ENCODE measurements at places on chromosomes 2 and 18.

DNA sequence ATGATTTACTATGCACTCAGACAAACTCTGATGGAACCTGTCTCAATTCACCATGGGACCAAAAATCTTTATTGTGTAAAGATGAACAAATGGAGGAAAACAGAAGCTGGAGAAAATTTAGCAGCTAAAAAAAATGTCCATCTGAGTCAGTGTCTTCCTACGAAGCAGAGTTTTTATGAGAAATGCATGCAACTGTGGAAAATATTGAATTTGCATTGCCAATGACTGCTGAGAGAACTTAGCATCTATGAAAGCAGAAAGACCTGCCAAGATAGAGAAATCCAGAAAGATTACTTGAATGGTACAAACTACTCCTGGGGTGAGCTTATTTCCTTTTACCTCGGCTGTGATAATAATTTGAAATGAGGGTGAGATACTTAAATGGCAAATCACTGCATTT is 289.7 kb upstream of the GCFC2 start:
- no peak for DNase-seq

DNA sequence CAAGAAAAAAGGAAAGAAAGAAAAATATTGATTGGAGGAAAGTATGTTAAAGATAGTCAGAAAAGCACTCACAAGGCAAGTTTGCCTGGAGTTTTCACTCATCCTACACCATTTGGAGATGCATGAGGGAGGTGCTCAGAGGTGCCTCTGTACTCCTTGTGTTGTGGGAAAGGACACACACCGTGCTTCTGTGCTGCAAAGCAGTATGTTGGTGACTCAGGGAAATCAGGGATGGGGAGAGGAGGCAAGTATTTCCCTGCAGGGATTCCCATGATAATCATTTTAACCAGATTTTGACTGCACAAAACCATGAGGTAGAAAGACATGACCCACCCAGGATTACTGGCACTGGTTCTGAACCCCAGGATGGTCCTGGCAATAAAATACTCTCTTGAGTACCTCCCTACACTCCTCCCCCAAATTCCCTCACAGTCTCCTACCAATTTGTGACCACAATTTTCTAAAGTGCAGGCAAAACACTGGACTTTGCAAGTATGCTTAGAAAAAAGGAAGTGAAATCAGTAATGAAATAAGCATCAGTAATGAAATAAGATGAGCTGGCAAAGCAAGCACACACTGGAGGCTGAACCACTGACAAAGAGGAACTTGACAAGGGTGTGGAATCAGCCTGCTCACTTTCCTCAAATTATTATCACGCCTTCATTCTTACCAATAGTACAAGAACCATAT is 155.5 kb upstream of the ACVR2A start:
- no peak for DNase-seq

- no peak for DNase-seq
Observed at GRCh38 chr2:112798979-112799975, 15.0 kb upstream of the IL1A start.

DNA sequence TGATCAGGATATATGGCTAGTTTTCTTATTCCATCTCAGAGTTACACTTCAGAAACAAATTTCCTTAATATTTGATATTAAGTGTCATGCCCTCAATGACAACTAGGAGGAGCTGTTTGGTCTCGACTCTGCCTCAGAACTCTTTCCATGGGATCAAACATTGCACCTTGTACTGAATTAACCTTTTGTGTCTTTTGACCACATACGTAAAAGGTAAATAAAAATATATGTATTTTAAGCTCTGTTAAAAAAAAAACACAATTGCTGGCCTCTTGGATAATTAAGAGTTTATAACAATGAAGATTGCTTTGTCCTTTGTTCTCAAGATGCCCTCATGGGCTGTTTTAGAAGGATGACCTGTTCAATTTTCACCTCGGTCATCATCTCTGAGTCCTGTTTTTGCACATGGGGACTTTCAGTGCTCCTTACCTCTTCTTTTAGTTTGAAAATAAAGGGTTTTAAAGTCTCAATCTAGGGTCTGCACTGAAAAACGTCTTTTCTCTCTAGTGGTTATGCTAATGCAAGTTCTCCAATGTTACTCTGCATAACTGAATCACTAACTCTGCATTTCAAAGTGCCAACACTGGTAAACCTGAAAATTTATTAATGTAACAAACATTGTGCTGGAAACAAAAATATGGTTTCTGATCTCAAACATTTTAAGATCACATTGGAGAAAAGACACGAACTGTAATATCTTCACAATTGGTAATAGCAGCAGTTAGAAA is 18.8 kb upstream of the FN1 start:
- no peak for DNase-seq

DNA sequence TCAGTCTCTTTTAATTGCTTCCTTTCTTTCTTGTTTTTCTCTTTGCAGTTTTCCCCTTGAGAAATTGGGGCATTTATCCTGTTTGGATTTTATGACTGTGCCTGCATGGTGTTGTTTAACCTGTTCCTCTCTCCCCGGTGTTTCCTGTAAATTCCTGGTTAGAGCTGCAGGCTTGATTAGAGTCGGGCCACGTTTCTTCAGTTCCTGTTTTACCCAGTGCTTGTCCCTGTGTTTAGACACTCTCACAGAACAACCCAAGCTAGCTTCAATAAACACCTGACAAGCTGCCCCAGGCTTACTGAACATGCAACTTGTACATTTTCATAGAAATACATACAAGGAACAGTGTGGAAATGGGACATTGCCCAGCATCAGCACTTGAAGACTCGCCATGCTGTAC is 53.9 kb downstream of the NGEF start:
- DNase-seq: no peak

GRCh38 chr18:53754154-53754553 is 470.3 kb downstream of the MBD2 start:
- no peak for DNase-seq

- DNase-seq: no peak
Observed at GRCh38 chr18:3448838-3449511, 997 bp upstream of the TGIF1 start.

DNA sequence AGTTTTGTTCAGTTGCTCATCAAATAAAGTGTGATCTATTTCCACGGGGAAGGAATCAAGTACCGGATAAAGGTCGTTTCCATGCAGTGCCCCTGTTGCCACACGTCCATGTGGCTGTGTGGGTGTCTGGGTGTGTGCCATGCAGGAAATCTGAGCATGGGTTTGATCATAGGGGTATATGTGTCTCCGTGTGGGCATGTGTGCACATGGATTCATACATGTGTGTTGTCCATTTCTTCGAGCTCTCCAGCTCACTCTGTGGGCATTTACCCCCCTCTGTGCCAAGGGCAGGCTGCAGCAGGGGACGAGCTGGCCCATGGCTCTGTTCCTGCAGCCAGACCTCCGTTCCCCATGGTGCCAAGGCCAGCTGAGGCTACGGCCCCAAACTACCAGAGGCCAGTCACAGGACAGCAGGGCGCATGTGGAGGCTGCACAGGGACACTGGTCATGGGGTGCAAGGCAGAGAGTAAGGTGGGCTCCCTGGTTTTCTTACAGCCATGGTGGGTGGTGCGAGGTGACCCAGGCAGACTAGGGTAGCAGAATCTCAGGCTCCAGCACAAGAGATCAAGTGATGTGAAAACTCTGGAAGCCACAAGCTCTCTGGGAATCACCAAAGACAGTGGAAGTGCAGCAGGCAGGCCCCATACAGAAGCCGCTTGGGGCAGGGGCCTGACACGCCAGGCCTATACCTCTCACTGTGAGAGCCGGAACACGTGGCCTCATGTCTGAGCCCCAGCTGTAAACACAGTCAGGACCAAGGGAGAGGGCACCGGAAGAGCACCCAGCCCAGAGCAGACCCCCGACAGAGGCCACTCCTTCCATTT is 66.4 kb upstream of the RAB6C start:
- no peak for DNase-seq

GRCh38 chr2:55114082-55114481 is 63.8 kb upstream of the RTN4 start:
- DNase-seq: no peak

DNA sequence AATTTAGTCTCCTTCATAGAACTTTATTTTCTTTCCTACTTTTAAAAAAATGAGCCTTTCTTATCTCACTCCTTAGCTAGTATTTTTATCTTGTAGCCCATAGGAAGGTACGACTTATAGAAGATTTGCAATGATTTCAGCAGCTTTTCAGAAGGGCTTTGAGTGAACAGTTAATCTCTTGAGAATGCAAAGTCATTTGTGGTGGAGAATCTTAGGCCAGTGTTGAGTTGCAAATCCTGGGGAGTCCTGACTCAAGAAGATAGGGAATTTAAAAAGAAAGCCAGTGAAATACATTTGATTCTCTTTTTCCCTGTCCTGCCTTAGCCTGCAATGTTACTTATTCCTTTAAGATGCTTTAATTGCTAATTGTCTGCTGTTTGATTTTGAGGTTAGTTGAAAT is 33.6 kb downstream of the LYPD6 start:
- DNase-seq: peak; percentile 11

DNA sequence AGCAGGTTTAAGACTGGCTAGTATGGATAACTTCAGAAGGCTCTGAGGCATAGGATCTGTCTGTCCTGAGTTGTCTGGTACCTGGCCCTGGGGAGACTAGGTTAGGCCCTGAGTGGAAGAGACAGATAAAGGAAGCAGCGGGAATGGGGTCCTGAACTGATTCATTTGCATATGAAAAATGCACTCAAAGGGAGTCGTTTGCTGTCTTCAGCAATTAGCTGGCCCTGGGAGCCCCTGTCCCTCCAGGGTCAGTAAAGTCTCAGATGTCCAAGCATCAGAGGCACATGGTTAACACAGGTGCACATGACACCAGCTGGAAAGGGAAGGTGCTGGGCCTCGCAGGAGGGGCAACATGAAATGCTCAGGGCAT is 172.4 kb downstream of the ACOXL start:
- DNase-seq: no peak

DNA sequence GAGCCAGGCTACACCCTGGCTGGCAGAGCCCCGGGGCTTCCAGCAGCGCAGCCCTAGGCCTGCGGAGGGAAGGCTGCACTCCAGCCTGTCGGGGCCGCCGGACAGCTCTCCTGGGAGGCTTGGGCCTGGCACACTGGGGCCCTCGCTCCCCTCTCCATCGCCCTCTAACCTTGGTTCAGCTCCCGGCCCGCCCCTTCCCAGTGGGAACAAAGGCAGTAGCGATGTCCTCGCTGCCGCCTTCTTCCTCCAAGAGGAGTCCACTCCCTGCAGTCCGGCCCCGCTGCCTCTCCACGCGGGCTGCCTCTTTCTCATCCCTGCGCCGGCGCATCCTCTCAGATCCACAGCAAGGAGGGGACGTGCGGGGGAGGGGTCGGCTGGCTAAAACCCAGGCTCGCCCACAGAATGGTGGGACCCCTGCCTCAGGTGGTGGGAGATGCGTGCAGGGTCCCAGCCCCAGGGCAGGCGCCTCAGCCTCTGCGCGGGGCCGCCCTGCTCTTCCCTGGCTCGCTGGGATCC is 138.1 kb downstream of the TWIST2 start:
- no peak for DNase-seq

- DNase-seq: no peak
Observed at GRCh38 chr2:231334981-231335380, 60.5 kb upstream of the B3GNT7 start.

DNA sequence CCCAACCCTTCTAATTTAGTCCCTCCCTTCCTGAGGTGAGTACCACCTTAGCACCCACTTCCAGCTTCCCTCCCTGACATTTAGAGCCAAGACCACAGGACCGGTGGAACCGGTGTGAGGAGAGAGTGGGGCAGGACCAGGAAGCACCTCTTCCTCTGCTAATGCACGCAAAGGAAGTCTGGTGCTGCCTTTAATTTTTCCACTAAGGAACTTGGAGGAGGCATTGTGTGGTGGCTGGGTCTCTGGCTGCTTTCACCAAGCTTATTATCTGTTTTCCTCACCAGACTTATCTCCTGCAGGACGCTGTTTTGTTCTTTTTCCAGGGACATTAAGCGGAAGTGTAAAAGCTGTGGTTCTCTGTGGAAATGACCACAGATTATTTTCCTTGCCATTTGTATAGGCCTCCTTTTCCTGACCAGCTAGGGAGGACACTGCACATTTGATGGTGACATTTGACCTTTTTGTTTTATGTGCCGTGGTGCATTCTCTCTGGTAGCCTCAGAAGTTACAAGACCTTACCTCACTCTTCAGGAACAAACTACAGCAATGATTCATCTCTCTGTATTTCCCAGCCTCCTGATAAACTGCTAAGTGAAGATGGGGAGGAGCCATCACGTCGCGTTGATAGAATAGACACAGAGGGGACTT is 39.8 kb upstream of the SPTBN1 start:
- DNase-seq: no peak

DNA sequence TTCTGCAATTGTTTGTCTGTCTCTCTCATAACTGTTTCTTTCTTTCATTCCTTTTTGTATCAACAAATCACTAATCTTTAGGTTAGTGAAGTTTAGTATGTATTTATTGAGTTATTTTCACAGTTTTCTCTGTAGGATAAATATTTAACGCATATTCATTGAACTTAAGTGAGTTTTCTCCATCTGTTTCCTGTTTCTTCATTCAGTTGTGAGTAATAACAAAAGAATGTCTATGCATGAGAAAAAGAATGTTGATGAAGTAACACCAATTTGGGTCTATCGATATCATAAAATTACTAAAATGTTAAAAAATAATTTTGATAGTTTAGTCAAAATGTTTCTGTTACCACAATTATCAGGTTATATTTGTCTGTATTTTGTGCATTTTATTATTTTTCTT is 948.0 kb downstream of the DSC3 start:
- peak; percentile 40 for DNase-seq

GRCh38 chr18:6718267-6718666 is 11.2 kb upstream of the ARHGAP28 start:
- no peak for DNase-seq

DNA sequence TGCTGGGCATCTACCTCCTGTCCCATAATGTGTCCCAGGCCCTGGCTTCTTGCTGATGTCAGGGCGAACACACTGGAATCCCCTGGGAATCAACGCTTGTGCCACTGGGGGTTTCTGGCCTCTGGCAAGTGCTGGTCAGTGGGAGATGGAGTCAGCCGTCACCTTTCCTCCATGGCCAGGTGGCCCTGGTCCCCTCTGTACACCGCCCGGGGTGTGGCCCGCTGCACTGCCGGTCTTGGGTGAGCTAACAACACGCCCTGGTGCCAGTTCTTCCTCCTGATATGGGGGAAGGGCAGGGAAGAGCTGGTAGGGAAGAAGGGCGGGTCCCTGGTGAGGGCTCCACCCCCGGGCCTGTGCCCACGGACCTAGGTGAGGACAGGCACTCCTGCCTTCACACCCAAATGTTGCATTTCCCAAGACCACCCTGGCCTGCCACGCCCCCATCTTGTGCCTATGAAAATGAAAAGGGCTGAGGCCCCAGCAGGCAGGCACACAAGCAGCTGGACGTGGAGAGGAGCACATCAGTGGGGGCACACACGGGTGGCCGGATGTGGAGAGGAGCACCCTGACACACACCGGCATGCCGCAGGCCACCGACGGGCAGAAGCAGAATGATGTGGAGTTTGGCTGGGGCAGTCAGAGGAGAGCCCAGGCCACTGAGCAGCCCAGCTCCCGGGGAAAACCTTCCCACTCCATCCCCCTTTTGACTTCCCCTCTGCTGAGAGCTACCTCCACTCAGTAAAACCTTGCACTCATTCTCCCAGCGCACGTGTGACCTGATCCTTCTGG is 140.5 kb downstream of the ASB1 start:
- no peak for DNase-seq

- no peak for DNase-seq
Observed at GRCh38 chr2:8146132-8147005, 535.5 kb upstream of the ID2 start.
